ENCODE measurements at places on chromosomes 13 and 19.

DNA sequence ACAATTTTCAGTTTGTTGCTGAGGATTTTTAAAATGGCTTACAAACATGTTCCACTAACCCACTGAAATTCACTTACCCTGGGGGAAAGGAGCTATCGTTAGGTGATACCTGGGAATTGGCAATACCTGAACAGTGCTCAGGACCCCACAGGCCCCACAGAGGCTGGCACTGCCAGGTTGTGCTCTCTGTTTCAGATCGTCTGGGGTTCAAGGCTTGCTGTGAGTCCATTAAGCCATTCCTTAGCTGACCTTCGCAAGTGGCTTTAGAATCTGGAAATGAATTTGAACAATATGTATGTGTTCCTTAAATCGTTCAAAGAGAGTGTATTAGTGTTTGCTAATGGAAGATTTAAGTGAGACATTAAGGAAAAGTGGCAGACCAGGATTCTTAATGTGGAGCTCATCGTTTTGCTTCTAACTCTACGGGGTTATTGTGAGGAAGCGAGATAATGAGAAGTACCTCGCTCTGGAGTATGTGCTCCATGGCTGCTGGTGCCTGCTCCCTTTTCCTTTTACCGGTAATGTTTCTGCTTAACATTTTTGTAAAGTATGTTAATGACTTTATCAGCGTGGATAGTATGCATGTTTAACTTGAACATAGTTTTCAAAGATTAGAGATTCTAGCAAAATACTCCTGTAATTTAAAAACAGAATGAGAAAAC is 13.6 kb downstream of the KLF5 start:
- no peak for DNase-seq
- H3K4me1 ChIP-seq = peaks cover 2% of the 10 kb centered on the region
- H3K27ac ChIP-seq = no peak overlapping the region
- H3K36me3 ChIP-seq = no peaks in the 10 kb centered on the region

- no peak for DNase-seq
- no peak overlapping the region for H3K4me3 ChIP-seq
- no peaks in the 10 kb centered on the region for H3K4me1 ChIP-seq
- no peak overlapping the region for H3K27ac ChIP-seq
- H3K36me3 ChIP-seq = no peaks in the 10 kb centered on the region
Observed at GRCh38 chr13:75838366-75839005, 202.4 kb downstream of the LMO7 start.

- peaks cover 5% of the 10 kb centered on the region for H3K27me3 ChIP-seq
- H3K36me3 ChIP-seq = peaks cover 17% of the 10 kb centered on the region
- H3K4me3 ChIP-seq = peak overlapping the region; percentile 25
- H3K27ac ChIP-seq = no peak overlapping the region
- H3K4me1 ChIP-seq = peaks cover 10% of the 10 kb centered on the region
- peak; percentile 70 for DNase-seq
Observed at GRCh38 chr19:49017666-49018351, 918 bp upstream of the LHB start.

GRCh38 chr19:30237140-30237539 is 135.0 kb upstream of the ZNF536 start:
- H3K4me3 ChIP-seq = no peak overlapping the region
- H3K27me3 ChIP-seq = no peaks in the 10 kb centered on the region
- H3K27ac ChIP-seq = no peak overlapping the region

DNA sequence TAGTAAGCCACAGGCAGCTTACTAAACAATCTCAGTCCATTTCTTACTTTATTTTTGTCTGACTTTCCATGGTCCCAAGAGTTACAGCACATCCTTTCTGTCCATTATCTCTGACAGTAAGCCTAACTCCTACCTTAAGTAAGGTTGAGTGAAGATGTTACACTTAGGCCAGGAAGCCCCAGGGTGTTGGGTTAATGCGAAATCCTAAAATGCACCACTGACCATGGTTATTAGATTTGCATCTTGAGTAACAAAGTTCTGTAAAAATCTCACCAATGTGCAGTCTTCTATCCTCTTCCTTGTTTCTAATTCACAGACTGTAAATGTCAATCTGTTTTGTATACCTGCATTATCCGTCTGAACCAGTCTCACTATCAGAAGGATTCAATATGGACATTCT is 462.5 kb downstream of the FGF14 start:
- no peaks in the 10 kb centered on the region for H3K27me3 ChIP-seq
- H3K4me3 ChIP-seq = no peak overlapping the region
- no peak overlapping the region for H3K27ac ChIP-seq
- H3K36me3 ChIP-seq = no peaks in the 10 kb centered on the region

DNA sequence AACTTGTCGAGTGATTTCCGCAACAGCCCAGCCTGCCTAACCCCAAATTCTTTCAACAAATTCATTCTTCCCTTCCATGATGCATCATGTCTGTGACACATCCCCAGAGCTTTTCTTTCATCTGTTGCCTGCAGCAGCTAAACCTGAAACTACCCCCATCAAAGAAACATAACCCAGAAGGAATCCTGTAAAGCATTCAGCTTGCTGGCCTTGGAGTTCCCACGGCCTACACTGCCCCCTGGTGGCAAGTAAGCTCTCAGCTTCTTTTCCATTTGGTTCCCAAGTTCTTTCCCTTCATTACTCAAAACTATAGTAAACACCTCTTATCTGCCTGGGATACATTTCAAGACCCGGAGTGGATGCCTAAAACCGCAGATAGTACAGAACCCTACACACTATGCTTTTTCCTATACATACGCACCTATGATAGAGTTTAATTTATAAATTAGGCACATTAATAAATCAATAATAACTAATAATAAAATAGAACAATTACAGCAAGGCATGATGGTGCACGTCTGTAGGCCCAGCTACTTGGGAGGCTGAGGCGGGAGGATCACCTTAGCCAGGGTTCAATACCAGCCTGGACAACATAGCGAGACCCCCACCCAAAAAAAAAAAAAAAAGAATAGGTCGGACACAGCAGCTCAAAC is 7.4 kb downstream of the ETHE1 start:
- H3K4me1 ChIP-seq = no peaks in the 10 kb centered on the region
- H3K27me3 ChIP-seq = no peaks in the 10 kb centered on the region
- no peak overlapping the region for H3K27ac ChIP-seq
- no peak overlapping the region for H3K4me3 ChIP-seq

DNA sequence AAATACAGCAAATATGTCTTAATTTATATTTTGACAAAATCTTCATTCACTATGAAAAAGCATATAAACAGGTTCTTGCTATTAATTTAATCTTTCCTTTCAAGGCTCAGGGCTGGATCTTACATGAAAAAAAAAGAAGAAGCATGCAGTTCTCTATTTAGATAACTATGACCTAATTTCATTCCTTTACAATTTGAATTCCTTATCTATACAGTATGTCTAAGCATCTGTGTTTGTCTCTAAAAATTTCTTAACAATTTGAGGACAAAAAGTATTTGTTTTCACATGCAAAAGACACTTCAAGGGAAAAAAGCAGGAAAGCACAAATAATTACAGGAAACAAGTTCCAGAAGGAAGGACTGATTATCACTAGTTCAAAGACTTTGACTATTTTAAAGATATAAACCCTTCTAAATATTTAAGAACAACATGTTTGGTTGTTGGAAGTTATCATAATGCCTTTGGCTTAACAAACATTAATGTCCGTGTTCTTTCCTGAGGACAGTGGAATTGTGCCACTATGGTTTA is 157.5 kb downstream of the TBC1D4 start:
- peak overlapping the region; percentile 3 for H3K4me3 ChIP-seq
- peak overlapping the region; percentile 82 for H3K27ac ChIP-seq
- peaks cover 57% of the 10 kb centered on the region for H3K4me1 ChIP-seq
- no peaks in the 10 kb centered on the region for H3K27me3 ChIP-seq
- peak; percentile 74 for DNase-seq
- no peaks in the 10 kb centered on the region for H3K36me3 ChIP-seq

DNA sequence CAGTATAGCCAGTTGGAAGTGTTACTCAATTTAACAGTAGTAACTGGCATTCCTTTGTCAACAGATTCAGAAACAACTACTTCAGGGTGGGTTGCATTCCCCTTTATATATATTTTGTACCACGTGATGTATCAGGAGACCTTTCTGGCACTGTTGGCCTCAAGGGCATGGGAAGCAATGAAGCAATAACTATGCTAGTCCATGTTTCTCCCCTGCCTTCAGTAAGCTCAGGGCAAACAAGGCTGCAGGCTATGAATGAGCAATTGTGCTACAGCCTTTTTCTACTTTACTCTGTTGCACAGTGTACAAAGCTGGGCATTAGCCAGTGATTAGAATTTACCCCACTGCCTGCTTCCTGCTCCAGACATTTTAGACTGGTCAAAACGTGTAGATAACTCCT is 348.8 kb downstream of the GPC5 start:
- H3K36me3 ChIP-seq = no peaks in the 10 kb centered on the region
- no peaks in the 10 kb centered on the region for H3K4me1 ChIP-seq

GRCh38 chr13:104632736-104633135 is 1566.5 kb upstream of the SLC10A2 start:
- no peak overlapping the region for H3K4me3 ChIP-seq
- H3K27me3 ChIP-seq = no peaks in the 10 kb centered on the region
- no peak for DNase-seq
- no peaks in the 10 kb centered on the region for H3K36me3 ChIP-seq
- no peaks in the 10 kb centered on the region for H3K4me1 ChIP-seq
- no peak overlapping the region for H3K27ac ChIP-seq

DNA sequence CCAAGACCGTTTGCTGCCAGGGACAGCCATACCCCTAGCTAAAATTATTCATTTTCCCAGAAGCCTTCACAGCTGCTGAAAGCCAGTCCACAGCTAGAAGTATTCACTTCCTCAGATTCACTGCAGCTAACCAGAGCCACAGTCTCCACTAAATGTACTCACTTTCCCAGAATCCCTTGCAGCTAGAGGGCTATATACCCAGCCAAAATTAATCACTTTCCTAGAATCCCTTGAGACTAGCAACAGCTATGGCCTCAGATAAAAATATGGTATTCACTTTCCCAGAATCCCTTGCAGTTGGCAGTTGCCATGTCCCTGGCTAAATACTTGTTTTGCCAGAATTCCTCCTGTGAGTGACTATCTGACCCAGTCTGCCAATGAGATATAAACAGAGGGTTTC is 13.8 kb upstream of the MEIS3 start:
- no peak overlapping the region for H3K27ac ChIP-seq
- no peak for DNase-seq
- H3K27me3 ChIP-seq = peaks cover 6% of the 10 kb centered on the region
- H3K4me3 ChIP-seq = no peak overlapping the region
- no peaks in the 10 kb centered on the region for H3K36me3 ChIP-seq

Data from endothelial cell of umbilical vein (primary cell).